Epithelial cell of esophagus (primary cell): ENCODE measurements at places on chromosomes 12 and 14.
A peak's percentile ranks its signal among the peaks of the same experiment; 100 is the strongest.

- no peak for DNase-seq
Measured at GRCh38 chr12:130456375-130457199, 118.9 kb downstream of the PIWIL1 start.

DNA sequence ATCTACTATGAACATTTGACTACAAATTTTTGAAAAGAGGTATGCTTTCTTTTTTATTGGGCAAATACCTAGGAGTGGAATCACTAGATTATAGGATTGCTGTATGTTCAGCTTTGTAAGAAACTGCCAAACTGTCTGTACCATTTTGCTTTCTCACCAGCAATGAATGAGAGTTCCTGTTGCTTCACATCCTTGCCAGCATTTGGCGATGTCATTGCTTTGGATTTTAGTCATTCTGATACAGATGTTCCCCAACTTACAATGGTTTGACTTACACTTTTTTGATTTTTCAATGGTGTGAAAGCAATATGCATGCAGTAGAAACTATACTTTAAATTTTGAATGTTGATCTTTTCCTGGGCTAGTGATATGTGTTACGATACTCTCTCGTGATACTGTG, 328.7 kb downstream of the RAD51B start:
- DNase-seq = peak; percentile 74

DNA sequence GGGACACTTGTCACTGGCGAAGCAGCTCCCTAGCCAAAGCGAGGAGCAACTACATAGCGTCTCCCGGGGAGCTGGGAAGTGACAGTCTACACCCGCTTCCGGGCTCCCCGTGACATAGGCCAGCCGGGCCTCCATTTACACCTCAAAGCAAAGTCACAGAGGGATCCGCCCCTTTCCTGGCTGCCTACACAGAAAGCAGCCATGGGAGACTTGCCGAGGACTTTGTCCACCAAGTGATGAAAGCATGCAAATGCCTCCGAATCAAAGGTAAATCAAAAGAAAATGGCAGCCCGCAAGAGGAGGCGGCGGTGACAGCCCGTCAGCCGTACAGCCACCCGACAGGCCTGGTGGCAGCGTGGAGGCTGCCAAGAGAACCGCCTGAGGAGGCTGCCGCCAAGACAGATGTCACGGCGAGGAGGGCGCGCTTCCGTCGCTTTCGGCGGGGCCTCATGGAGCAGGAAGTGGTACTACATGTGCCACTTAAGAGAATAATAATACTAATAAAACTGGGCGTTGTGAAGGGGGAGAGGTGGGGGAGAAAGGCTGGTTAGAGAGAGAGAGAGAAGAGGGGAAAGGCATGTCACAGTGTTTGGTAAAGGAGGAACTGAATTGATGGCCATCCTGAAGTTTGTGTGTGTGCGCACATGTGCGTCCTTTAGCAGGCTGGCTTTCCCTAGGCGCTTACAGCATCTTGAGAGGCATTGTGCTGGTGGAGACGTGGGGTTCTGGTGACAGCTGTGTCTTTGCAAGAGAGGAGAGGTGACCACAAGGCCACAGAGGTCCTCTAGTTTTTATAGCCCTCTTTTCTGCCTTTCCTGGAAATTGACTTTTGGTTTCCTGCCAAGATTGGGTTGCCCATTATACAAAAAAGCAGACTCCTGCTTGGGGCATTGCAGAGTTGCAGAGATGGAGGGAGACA, 661.7 kb downstream of the VRK1 start:
- no peak for DNase-seq

- no peak for DNase-seq
Measured at GRCh38 chr12:85814741-85815140, 21.5 kb downstream of the RASSF9 start.

DNA sequence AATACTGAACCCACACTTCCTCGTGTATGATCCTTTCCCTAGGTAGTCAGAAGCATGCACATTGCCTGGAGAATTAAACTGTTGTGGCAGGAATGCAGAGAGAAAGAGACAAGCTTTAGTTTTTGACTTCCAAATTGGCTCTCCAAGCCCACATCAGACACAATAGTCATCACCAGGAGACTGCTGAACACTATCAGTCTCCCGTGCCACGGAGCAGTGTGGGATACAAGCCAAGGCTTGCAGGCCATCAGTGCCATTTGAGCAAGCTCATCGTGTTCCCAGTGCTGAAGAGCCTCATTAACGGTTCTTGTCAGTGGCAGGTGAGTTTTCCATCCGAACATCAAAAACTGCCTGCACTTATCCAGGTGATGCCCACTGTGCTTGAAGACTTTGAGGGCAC, 410.8 kb downstream of the NAV3 start:
- DNase-seq = peak; percentile 14

DNA sequence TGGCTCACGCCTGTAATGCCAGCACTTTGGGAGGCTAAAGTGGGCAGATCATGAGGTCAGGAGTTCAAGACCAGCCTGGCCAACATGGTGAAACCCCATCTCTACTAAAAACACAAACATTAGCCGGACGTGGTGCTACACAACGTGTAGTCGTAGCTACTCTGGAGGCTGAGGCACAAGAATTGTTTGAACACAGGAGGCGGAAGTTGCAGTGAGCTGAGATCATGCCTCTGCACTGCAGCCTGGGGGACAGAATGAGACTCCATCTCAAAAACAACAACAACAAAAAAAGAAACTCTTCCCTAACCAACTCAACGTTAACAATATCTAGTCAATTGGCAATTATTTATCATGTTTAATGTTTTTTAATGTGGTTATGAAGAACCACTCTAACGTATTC, 89.3 kb downstream of the EPS8 start:
- DNase-seq = no peak

GRCh38 chr12:75739912-75740311, 228.5 kb upstream of the KRR1 start:
- DNase-seq = no peak

- no peak for DNase-seq
Measured at GRCh38 chr14:100214770-100215083, 24.2 kb upstream of the YY1 start.

DNA sequence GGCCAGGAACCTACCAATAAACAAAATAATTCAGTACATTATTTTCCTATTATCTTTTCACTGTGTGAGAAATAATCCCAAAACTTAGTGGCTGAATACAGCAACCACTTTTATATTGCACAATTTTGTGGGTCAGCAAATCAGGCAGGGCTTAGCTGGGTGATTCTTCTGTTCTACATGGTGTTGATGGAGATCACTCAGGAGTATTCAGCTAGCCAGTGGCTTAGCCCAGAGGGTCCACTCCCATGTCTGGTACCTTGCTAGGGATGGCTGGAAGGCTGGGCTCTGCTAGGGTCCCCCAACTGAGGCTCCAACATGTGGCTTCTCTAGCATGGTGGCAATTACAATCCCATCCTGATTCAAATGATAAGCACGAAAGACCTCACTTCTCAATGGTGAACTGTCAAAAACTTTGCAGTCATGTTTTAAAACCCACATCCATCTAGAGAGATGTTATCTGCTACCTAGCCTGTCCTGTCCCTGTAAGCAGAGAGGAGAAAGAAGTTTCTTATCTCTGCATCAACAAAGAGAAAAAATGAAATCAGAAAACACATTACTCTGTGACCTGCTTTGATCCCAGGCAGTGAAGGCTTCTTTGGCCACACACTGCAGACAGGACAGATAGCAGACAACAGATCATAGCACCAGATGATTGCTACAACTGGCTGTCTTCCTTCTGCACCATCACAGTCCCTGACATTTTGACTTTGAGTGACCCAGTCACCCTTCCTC, 51.0 kb upstream of the MYL2 start:
- DNase-seq = no peak

DNA sequence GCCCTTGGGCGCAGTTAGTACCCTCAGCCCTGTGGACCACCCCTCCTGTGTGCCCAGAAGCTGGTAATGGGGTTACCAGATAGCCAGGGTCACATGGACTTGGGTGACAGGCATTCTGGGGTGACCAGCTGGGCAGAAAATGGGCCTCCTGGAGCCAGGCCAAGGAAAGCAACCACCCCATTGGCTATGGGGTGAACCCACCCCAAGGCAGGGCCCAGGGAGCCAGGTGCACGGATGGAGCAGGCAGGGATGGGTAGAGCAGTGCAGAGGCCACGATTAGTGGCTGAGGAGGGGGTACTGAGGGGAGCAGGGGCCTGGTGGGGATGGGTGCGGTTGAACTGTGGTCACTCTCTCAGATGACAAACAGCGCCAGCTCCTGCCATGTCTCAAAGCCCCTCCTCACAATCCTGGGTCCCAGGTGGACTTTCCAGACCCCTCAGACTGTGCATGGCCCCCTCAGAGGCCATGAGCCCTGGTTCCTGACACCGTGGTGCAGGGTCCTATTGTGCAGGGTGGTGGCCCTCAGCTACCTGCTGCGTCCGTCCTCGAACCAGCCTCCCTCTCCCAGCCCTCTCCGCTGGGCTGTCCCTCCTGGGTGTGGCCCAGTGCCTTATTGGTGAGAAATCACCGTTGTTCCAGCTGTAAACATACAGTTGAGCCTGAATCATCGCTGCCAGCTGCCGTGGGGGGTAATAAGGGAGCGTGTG, 23.4 kb upstream of the BEGAIN start:
- peak; percentile 30 for DNase-seq

- DNase-seq = no peak
Measured at GRCh38 chr14:52048641-52049204, 20.1 kb downstream of the NID2 start.

- DNase-seq = no peak
Measured at GRCh38 chr14:29353513-29353912, 574.1 kb downstream of the PRKD1 start.

DNA sequence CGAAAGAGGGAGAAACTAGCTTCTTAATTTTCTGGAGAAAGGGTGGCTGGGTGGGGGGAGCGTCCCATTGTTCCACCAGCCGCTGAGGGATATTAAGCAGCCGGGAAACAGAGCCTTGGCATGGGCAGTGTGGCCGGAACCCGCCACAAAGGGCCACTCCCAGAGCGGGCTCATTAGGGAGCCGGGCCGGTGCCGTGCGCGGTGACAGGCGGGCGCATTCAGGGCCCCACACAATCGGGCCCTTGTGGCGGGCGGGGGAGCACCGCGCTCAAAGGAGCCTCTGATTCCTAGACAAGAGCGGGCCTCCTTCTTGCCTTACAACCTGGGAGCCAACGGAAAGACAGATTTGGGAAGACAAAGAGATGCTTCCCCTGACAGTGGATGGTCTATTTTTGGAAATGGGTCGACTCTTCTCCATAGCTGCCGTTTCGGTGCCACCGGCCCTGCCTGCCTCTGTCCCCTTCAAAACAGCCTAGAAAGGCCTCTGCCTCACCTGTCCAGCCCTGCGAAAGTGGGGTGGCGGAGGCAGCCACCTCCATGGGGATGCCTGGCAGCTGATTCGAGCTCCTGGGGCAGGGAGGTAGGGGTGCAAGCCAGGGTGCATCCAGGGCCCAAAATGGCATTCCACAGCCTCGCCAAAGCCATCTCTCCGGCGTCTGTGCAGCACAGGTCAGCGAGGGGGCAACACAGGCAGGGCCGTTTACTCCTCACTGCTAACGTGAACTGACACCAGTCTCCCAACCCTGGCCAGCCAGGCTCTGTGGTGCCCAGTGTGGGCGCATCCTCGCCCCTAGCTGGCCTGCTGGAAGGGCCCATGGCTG, 10.9 kb downstream of the CCDC85C start:
- DNase-seq = no peak

- DNase-seq = no peak
Measured at GRCh38 chr14:77580964-77581505, 35.4 kb downstream of the SPTLC2 start.

DNA sequence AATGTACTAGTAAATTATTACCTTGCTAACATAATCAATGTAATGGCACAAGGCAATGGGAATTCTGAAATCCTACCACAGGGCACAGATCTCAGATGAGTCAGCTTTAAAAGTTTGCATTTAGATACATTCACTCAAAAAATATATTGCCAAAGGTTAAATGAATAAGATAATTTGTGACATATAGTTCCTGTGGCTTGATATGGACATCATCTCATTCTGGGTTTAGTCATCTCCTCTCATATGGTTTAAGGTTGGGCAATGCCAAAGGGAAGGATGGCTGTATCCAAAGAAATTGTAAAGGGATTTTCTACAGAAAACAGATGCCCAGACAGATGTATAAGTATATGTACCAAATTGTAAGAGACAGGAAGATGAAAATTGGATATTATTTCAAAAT, 1065.0 kb downstream of the LRFN5 start:
- no peak for DNase-seq

- no peak for DNase-seq
Measured at GRCh38 chr14:88140874-88141273, 135.9 kb downstream of the GPR65 start.

GRCh38 chr12:2150833-2151232, 98.0 kb downstream of the CACNA1C start:
- no peak for DNase-seq

DNA sequence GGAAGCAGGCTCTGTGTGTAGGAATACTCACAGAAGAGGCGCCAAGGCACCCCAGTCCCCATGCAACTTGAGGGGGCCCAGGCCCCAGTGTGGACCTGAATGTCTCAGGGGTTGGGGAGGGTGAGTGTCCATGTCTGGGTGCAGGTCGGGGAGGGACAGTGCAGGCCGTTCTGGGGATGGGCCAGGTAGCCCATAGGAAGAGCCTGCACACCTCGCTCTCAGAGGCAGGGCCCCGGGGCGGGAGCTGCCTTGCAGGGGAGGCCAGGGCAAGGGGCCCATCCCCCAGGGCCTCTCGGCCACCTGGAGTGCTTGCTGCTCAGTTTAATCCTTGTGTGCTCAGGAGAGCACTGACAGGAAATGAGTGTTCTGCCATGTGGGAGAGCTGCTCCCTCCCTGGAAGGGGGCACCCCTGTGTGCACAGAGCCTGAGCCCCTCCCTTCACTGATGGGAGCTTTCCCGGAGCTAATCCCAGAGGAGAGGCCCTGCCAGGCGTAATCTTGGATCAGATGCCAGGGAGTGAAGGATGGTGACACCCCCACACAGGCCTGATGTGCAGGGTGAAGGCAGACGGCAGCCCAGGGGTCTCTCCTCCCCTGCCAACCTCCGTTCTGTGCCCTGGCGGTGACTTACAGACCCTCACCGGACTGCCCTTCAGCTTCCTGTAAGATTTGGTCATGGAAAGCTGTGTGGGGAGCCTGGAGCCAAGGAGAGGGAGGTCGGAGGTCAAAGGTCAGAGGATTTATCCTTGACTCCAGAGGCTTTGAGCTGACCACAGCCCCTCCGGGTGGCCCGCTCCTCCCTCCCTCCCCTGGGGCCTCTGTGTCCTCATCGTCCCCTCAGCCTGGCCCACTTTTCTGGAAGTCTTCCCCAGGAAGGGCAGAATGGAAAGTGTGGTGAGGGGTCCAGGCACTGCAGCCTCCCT, 24.4 kb upstream of the FBRSL1 start:
- no peak for DNase-seq

- peak; percentile 85 for DNase-seq
Measured at GRCh38 chr12:57616383-57617101, 5.3 kb downstream of the ARHGEF25 start.

- no peak for DNase-seq
Measured at GRCh38 chr14:55518391-55518790, 61.6 kb upstream of the KTN1 start.

- DNase-seq = no peak
Measured at GRCh38 chr14:34184126-34184525, 233.3 kb upstream of the EGLN3 start.

- no peak for DNase-seq
Measured at GRCh38 chr14:53192052-53192760, 39.1 kb upstream of the DDHD1 start.
